Fibroblast of lung (primary cell): ENCODE measurements at places on chromosomes 3 and 15. TPM values are rescaled to one million over a fixed set of nuclear protein-coding genes. Genes with fewer than 3 reads are reported as not detected.

DNA sequence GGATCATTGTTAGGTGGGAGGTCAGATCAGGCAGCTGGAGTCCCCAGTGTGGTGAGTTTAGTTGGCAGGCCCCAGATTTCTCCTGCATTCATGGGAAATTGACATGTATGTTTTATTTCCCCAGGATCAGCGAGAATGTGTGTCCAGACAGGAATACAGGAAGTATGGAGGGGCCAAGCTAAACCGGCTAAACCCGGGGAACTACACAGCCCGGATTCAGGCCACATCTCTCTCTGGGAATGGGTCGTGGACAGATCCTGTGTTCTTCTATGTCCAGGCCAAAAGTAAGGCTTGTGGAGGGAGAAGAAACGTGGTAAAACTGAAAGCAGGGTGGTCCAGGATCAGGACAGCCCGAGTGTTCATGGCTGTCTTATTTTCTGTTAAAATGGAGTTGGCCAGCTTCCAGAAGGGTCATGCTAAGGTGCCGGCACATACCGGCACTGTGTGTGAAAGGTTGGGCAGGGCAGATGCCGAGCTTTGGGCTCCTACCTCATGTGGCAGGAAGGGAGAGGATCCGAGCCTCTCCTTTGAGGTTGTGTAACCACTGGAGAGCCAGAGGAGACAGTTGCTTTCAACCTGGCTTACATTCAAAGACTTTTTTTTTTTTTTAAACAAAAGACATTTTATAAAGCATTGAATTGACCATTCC, 83.1 kb downstream of the PGPEP1L start:
- H3K4me3 ChIP-seq: no peak overlapping the region
- DNase-seq: no peak
- peaks cover 15% of the 10 kb centered on the region for H3K36me3 ChIP-seq
- peaks cover 4% of the 10 kb centered on the region for H3K4me1 ChIP-seq
- H3K27ac ChIP-seq: no peak overlapping the region
- H3K27me3 ChIP-seq: no peaks in the 10 kb centered on the region

The DPPA2 gene
- not detected in 2 replicates for polyA plus RNA-seq

The GPD1L gene
- polyA plus RNA-seq: 5.8 and 9.0 TPM in 2 replicates

DNA sequence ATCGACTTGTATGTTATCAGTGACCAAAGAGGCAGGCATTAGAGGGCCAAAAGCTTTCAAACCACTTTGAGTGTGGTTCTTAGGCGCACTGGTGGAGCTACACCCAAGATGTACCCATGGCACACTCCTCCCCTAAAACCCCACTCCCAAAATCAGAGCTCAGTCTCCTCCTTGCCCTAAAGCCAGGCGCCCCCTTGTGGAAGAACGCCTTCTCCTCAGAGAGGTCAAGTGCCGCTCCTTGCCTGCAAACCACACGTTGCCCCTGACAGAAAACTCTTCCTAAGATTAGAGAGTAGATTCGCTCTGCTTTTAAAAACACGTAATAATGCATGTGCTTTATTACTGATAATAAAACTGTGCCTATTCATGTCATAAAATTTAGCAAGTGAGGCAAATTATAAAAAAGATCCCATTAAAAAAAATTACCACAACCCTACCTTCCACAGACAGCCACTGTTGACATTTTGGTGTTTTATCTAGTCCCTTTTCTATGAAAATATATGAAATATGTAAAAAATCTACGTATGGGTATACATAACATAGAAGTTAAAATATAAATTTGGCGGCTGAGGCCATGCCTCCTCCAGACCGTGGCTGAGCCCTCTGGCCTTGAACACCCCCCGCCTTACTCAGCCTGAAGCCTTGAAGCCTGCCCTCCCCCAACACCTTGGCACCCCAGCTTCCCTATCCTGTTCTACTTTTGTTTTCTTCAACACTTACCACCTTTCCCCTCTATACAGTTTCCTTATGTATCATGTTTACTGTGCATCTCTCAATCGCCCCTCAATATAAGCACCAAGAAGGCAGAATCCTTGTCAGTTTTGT, 33.5 kb downstream of the BCL2L10 start:
- no peak overlapping the region for H3K27ac ChIP-seq
- no peak overlapping the region for H3K4me3 ChIP-seq
- no peaks in the 10 kb centered on the region for H3K27me3 ChIP-seq

DNA sequence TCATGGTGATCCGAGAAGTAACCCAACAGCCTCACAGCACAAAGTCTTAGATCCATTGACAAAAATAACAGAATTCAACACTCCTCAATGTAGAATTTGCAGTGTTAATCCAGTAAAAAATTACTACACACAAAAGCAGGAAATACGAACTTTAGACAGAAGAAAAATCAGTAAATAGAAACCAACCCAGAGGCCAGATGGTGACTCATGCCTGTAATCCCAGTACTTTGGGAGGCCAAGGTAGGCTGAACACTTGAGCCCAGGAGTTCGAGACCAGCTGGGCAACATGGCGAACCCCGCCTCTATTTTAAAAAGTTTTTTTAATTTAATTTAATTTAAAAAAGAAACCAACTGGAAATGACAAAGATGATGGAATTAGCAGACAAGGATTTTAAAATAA, 36.1 kb downstream of the SELENOT start:
- no peaks in the 10 kb centered on the region for H3K27me3 ChIP-seq
- DNase-seq: no peak
- H3K4me1 ChIP-seq: no peaks in the 10 kb centered on the region

GRCh38 chr15:34239151-34239808, 14.5 kb downstream of the EMC4 start:
- H3K4me3 ChIP-seq: no peak overlapping the region
- H3K4me1 ChIP-seq: peaks cover 6% of the 10 kb centered on the region
- H3K27ac ChIP-seq: peak overlapping the region; percentile 84

DNA sequence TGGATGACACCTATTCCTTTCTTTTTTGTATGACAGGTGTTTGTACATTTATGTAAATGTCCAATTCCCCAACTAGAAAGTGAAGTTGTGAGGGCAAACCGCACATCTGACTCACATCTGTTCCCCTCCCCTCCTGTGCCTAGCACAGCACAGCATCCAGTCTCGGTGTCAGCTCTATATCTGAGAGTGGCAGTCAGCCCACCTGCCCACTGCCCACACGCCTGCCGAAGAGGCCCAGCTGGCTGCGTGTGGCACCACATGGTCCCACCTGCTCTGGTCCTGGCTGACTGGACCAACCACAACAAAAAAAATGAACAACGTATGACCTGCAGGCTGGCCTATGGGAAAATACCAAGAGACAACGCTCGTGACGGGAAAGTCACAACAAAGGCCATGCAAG, 62.8 kb downstream of the XXYLT1 start:
- no peak overlapping the region for H3K4me3 ChIP-seq
- no peaks in the 10 kb centered on the region for H3K27me3 ChIP-seq
- no peaks in the 10 kb centered on the region for H3K36me3 ChIP-seq
- peak overlapping the region; percentile 34 for H3K27ac ChIP-seq
- peaks cover 48% of the 10 kb centered on the region for H3K4me1 ChIP-seq
- no peak for DNase-seq

DNA sequence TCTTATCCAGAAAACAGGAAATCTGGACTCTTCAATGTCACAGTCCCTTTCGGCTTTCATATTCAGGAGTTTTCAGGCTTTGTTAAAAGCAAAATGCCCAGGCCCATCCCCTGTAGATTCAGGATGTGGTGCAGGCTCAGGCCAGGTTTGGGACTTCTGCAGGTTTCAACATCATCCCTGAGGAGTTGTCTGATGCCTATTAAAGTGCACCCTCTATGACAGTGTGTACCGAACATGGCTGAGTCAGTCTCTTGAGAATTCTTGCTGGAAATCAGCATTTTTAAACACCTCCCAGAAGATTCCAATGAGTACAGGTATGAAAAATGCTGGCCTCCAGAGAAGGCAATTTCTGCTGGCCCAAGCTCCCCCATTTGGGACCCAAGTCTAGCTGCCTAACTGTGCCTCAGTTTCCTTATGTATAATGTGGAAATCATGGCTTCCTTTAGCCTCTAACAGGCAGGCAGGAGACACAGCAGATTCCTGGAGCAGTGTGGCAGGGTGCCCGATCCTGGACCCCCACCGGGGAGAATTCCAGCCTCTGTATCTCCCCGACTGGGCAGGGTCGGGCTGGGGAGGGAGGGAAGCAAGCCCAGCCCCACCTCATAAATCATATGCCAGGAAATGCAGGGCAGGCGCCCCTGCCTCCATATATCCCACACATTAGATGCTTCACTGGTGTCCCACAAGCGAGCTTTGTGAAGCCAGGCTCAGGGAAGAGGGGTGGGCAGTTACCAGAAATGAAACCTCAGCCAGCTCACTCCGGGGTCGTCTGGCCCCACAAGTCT, 44.4 kb upstream of the SLC6A11 start:
- H3K36me3 ChIP-seq: no peaks in the 10 kb centered on the region
- DNase-seq: no peak
- no peaks in the 10 kb centered on the region for H3K27me3 ChIP-seq
- no peak overlapping the region for H3K27ac ChIP-seq
- H3K4me3 ChIP-seq: no peak overlapping the region

The SSUH2 gene
- polyA plus RNA-seq: 0.02 TPM in 1 of 2 replicates, not detected in the other

DNA sequence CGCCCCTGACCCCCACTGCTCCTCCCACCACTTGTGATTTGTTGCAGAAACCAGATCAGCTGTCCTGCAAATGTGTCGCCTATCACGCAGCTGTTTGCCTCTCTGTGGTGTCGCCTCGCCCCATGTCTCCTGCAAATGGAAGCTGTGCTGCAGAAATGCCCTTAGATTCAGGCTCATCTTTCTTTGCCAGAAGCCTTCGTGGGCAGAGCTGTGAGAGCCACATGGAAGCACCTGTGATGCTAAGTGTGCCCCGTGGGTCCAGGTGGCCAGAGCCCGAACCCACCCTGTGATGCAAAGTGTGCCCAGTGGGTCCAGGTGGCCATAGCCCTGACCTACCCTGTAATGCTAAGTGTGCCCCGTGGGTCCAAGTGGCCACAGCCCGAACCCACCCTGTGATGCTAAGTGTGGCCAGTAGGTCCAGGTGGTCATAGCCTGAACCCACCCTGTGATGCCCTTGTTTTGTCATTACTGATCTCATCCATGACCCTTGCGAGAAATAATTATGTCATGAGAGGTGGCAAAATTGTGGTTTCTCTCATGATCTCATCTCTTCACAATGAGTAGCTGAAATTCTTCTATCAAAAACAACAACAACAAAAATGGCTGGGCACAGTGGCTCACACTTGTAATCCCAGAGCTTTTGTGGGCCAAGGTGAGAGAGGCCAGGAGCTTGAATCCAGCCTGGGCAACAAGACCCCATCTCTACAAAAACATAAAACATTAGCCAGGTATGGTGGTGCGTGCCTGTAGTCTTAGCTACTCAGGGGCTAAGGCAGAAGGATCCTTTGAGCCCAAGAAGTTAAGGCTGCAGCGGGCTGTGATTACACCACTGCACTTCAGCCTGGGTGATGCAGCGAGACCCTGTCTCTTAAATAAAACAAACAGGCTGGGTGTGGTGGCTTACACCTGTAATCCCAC, 187.4 kb downstream of the GOLGA6L6 start:
- no peak for DNase-seq
- no peaks in the 10 kb centered on the region for H3K4me1 ChIP-seq
- no peak overlapping the region for H3K4me3 ChIP-seq
- H3K36me3 ChIP-seq: no peaks in the 10 kb centered on the region

- no peaks in the 10 kb centered on the region for H3K36me3 ChIP-seq
- H3K4me3 ChIP-seq: no peak overlapping the region
- no peaks in the 10 kb centered on the region for H3K4me1 ChIP-seq
- DNase-seq: no peak
These were observed 10.8 kb downstream of the ESYT3 start for GRCh38 chr3:138445236-138445635.

DNA sequence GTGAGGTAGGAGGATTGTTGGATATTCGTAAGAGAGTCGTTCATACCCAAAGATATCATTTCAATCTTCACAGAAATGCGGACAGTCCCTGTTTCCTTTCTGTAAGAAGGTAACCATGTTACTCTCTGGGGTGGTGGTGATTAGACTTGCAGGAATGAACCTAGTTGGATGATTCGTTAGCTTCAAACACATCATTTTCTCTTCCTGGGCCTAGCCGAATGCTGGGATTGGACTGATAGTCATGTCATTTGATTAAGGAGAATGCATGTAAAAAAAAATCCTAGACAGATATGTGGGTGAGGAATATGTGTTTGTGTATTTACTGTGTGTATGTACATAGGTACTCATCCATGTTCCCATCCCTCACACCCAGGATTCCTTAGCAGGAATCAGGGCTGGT, 12.4 kb downstream of the SLCO3A1 start:
- H3K27me3 ChIP-seq: no peaks in the 10 kb centered on the region
- DNase-seq: no peak

GRCh38 chr3:106209482-106209881, 340.7 kb upstream of the CBLB start:
- H3K4me1 ChIP-seq: no peaks in the 10 kb centered on the region
- H3K27me3 ChIP-seq: no peaks in the 10 kb centered on the region
- no peak for DNase-seq
- H3K4me3 ChIP-seq: no peak overlapping the region
- no peaks in the 10 kb centered on the region for H3K36me3 ChIP-seq

- H3K36me3 ChIP-seq: no peaks in the 10 kb centered on the region
- H3K4me3 ChIP-seq: no peak overlapping the region
- no peaks in the 10 kb centered on the region for H3K4me1 ChIP-seq
These were observed 247.4 kb downstream of the KBTBD8 start for GRCh38 chr3:67245545-67245944.

The HMCES gene
- polyA plus RNA-seq: 22.6 and 22.8 TPM in 2 replicates

The ADGRG7 gene
- not detected in 2 replicates for polyA plus RNA-seq

DNA sequence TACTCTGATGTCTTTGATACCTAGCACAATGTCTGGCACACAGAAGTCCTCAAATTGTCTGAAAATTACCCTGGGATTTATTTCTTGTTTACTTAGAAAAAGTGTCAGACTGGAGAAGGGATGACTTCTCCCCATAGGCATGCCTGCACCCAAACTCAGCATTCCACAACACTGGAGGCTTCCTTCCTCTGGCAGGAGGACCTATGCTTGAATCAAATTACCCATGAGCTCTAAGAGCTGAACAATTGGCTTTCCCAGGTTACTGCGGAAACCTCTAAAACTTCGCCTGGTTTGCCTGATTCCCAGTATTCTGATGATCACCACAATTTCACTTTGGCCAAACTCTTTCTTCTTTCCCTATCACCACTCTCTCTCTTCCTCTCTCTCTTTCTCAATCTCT, 217.4 kb downstream of the DIPK2A start:
- H3K27ac ChIP-seq: no peak overlapping the region
- no peaks in the 10 kb centered on the region for H3K4me1 ChIP-seq
- no peaks in the 10 kb centered on the region for H3K27me3 ChIP-seq
- DNase-seq: peak; percentile 61

- H3K27me3 ChIP-seq: no peaks in the 10 kb centered on the region
- H3K4me1 ChIP-seq: no peaks in the 10 kb centered on the region
- DNase-seq: no peak
- no peaks in the 10 kb centered on the region for H3K36me3 ChIP-seq
These were observed 74.0 kb upstream of the CTNNB1 start for GRCh38 chr3:41125258-41125657.

- H3K4me1 ChIP-seq: no peaks in the 10 kb centered on the region
- H3K36me3 ChIP-seq: no peaks in the 10 kb centered on the region
- no peak overlapping the region for H3K4me3 ChIP-seq
- no peak overlapping the region for H3K27ac ChIP-seq
- no peaks in the 10 kb centered on the region for H3K27me3 ChIP-seq
These were observed 240.7 kb downstream of the SHOX2 start for GRCh38 chr3:157865352-157866000.
